T follicular helper cell (primary cell): ENCODE measurements at places on chromosomes 5 and 9.
A peak's percentile ranks its signal among the peaks of the same experiment; 100 is the strongest.

DNA sequence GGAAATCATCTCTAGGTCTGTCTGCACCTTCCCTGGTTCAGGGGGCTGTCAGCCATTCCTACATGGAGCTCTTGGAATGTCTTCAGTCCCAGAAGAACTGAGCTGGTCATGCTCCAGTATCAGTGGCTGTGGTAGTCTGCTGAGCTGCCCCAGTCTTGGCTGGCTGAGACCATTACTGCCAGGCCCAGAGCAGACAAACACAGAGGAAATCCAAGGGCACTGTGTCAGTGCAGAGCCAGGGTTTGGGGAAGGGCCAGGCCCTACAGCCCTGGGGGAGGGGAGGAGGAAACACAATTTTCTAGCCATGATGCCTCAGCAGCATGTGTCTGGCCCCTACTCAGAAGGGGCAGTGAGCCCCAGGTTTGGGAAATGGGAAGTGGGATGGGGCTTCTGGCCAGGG lies 58.4 kb downstream of the ARHGEF37 start:
- no peak for DNase-seq

DNA sequence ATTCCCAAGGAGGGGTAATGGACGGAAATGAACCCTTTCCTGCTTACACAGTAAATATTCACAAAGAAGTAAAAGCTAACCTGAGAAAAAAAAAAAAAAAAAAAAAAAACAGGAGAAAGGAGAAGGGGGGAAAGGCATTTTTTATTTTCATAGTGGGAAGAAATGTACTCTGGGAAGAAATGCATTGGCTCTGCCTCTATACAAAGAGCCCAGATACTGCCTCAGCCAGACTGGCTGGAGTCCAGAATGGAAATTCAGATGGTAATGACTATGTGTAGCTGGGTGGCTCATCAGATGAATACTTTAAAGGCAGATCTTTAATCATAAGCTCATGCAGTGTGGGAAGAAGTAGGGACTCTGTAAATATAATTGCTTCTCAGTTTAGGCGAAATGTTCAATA lies 124.9 kb upstream of the ZNF608 start:
- DNase-seq = no peak

- no peak for DNase-seq
Observed at GRCh38 chr9:130895481-130896232, 955 bp downstream of the QRFP start.

GRCh38 chr9:133403766-133404453 lies 13.9 kb downstream of the REXO4 start:
- DNase-seq = peak; percentile 45

DNA sequence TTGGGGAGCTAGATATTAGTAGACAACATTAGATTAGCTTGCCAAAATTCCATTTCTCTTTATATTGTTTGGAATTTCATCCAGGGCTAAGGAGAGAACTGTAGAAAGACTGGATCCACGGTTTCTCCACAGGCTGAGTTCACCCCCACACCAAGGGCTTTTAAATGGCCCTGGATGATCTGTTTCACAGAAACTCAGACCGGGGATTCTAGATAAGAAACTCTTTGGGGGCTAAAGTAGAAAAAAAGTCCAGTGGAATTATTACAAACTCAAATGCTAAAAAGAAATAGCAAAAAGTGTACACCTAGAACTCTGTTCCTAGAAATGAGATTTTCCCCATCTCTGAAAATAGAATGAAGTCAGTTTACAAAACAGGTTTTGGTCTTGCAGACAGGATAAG lies 80.9 kb downstream of the SUSD1 start:
- DNase-seq = no peak

- peak; percentile 80 for DNase-seq
Observed at GRCh38 chr5:180291943-180292831, at the start of gene MAPK9. Gene MAPK9, minus strand, starts transcription at chr5:180292083. Its CDS starts 11,522 bp downstream, at chr5:180280561.

GRCh38 chr9:34375901-34376595 lies 650 bp downstream of the MYORG start:
- no peak for DNase-seq

DNA sequence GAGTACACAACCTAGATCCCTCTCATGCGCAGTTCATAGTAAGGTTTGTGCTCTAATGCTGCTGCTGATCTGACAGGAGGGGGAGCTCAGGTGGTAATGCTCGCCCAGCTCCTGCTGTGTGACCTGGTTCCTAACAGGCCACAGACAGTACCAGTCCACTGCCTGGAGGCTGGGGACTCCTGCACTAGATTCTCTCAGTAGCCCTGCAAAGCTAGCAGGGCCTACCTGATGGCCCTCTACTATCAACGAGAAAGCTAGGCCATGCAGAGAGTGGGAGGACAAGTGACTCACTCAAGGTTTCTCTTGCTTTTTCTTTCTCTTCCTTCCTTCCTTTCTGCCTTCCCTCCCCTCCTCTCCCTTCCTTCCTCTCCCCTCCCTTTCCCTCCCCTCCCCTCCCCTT lies 55.1 kb upstream of the TEX48 start:
- DNase-seq = no peak

GRCh38 chr9:5230554-5230953 lies 665 bp upstream of the INSL4 start:
- no peak for DNase-seq

GRCh38 chr9:21558615-21559401 lies 76.7 kb upstream of the IFNE start:
- no peak for DNase-seq

DNA sequence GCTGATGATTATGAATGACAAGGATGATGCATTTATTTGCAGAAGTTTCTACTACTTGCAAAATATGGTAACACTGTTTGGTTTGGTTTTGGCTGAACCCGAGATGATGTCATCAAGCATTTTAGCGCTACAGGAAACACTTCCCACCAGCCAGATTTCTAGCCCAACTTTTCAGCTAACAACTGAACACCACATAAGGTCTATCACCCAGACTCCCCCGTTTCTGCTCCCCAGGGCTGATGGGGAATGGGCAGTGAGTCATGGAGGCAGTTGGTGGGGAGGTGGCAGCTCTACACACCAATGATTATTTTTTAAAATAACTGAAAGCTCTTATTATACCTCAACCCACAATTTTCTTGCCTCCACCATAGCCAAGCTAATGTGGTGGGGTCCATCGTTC lies 302.9 kb downstream of the CEMIP2 start:
- no peak for DNase-seq

DNA sequence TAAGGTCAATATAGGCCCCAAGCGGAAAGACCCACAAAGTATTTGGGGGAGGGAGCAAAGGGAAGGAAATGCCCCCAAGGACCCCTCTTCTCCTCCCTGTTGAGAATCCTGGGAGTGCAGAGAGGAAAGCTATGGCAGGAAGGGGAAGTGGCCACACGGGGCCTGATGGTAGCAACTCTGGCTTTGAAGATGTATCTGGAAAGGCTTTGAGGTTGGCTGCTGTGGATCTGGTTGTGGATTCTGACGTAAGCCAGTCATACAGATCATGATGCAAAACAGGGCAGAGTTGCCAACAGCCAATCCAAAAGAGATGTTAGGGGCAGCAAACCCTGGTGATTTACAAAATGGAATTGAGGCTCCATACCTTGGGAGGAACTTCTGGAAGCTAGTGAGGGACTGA lies 108.8 kb downstream of the PRKACG start:
- DNase-seq = no peak
